ENCODE measurements at places on chromosomes 13 and 19.

DNA sequence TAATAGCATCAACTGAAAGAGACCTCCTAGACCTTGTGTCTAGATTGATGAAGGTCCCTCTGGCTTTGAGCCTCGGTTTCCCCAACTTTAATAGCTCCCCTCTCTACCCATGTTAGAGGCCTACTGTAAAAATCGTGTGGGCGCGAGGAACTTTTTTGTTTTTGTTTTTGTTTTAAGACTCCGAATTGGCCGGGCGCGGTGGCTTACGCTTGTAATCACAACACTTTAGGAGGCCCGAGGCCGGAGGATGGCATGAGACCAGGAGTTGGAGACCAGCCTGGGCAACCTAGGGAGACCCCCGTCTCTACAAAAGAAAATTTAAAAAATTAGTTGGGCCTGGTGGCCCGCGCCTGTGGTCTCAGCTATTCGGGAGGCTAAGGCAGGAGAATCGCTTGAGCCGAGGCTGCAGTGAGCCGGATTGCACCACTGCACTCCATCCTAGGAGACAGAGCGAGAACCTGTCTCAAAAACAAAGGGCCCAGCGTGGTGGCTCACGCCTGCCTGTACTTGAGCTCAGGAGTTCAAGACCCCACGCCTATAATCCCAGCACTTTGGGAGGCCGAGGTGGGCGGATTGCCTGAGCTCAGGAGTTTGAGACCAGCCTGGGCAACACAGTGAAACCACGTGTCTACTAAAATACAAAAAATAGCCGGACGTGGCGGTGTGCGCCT, 858 bp upstream of the PPP6R1 start:
- no peak for DNase-seq

DNA sequence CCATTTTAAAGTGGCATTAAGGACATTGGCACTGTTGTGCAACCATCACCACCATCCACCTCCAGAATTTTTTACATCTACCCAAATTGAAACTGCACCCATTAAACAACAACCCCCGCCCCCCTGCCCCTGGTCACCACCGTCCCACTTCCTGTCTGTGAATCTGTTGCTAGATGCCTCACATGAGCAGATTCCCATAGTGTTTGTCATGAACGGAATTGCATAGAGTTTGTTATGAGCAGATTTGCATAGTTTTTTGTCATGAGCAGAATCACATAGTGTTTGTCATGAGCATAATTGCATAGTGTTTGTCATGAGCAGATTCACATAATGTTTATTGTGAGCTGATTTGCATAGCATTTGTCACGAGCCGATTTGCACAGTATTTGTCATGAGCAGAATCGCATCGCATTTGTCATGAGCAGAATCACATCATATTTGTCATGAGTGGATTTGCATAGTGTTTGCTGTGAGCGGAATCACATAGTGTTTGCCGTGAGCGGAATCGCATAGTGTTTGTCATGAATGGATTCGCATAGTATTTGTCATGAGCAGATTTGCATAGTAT, 54.0 kb upstream of the GTF3A start:
- DNase-seq, result no peak

GRCh38 chr13:91249861-91250260, 97.6 kb upstream of the MIR17HG start:
- no peak for DNase-seq

DNA sequence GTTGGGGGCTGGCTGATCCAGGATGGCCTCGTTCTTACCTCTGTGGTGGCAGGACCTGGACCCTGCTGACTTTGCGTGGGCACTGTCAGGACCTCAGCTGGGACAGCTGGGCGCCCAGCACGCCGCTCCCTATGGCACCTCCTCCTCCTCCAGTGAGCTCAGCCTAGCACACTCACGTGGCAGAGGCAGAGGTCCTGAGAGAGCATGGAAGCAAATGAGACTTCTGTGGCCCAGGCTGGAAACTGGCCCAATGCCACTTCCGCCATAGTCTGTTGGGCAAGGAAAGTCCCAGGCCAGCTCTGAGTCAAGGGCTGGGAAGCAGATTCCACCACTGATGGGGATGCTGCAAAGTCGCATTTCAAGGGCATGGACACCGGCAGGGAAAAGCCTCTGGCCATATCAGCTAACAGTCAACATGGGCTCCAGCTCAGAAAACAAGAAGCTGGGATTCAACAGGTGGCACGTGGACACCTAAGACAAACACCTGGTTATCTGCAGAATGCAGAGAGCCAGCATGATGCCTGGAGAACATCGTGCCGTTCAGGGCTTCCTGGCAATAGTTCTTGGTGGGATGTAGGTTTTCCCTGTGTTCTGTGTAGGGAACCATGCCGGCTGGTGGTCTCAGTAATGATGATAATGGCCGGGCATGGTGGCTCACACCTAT, 16.7 kb downstream of the MYBPC2 start:
- no peak for DNase-seq

DNA sequence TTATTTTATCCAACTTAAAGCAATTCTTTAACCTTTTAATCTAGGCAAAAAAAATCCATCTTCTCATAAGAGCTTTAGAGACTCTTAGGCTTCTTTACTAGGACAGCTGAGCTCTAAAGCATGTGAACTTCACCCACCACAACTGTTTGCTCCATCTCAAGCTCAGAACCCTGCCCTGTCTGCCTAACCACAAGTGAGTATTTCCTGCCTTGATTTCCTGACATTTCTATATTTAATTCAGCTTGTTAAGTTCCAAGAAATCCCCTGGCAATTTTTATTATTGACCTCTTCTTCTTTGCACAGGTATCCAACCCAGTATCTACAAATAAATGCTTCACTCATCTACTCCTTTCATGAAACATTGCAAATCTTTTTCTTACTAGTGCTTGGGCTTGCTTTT, 21.1 kb upstream of the CEACAM21 start:
- DNase-seq, result no peak

DNA sequence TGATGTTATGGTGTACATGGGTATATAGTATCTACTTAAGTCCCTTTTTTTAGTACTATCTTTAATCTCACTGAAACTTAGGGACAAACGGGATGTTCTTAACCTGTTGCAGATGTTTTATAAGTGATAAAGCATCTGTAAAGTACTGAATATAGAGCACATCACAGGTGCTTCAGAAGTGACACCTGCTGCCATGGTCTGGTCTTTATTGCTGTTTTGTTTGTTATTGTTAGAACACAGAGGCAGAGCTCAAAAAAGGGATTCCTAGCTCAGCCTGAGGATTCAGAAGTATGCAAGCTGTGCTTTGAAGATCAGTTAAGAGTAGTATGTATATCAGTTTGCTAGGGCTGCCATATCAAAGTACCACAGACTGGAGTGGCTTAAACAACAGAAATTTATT, 219.5 kb downstream of the DCT start:
- DNase-seq, result no peak

- DNase-seq, result no peak
Observed at GRCh38 chr19:55633861-55634260, 6.9 kb upstream of the ZNF580 start.

GRCh38 chr19:13989487-13989886, 16.6 kb downstream of the RFX1 start:
- DNase-seq, result no peak

All from NCI-H524 (cell line).